ENCODE measurements at places on chromosomes 2 and 18.

DNA sequence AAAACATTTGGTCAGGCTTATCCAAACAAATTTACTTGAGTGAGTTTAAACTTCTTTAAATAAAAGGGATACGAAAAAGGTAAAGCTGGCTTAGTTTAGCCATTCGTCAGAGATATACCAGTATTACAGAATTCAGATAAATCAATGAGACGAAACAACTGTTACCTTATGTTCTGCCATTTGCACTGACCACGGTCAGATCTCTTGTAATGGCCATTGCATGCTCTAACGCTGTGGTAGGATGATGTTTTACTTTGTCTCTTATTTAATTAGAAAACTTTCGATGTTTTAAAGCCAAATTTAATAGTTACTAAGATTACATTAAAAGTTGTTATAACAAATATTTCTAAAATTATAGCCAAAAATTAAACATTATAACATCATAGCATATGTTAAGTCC, 1.5 kb downstream of the C18orf54 start:
- no peak for DNase-seq

DNA sequence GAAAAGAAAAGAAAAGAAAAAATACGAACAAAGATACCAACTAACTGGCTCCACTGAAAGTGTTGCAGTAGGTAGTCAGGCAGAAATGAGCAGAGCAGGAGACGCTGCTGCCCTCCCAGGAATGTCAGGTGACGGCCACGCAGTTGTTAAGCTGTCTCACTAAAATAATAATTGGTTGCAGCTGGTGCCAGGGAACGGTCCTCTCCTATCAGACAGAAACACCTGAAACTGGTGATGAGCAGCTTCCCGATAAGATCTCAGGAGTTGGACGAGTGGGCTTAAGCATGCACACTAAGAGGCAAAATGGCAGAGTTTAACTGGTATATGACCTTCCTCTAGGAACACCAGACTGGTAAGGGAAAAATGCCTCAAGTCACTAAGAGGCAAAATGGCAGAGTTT, 611.1 kb downstream of the ZEB2 start:
- no peak for DNase-seq

GRCh38 chr2:1053786-1054185, 103.1 kb downstream of the SNTG2 start:
- DNase-seq, result no peak

DNA sequence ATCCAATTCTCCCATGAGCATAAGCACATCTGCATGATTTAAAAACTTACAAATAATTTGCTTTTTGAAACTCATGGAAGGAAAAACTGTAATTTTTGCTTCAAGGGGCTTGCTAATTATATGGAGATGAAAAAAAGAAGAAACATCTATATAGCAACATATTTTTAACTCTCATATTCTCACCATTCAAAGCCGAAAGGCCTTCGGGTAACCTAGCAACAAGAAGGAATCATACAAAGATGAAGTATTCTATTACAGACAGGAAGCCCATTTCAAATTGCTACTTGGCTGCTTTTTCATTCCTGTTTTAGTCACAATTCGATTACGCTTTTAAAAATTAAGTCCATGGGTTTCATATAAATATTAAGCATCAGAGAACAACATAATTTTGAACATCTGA, 39.2 kb upstream of the RNU4ATAC start:
- no peak for DNase-seq

DNA sequence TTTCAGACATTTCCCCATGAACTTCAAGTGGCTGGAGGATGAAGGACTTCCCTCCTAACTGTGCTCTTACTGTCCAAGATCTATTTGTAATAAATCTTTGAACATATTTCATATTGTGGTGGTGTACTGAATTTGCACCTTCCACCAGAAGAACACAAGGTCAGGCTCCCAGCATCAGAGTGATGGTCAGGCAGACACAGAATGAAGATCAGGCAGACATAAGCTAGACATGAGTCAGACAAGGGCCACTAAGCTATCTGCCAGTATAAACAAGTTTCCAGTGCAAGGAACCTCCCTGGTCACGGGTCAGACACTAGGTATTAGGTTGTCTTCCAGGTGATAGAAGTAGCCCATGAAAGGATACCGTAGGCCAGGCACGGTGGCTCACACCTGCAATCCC, 20.0 kb downstream of the AQP12B start:
- no peak for DNase-seq

GRCh38 chr2:165804719-165805118, 10.7 kb upstream of the GALNT3 start:
- DNase-seq, result no peak

GRCh38 chr2:119431976-119432850, 559 bp downstream of the TMEM37 start:
- peak; percentile 49 for DNase-seq

DNA sequence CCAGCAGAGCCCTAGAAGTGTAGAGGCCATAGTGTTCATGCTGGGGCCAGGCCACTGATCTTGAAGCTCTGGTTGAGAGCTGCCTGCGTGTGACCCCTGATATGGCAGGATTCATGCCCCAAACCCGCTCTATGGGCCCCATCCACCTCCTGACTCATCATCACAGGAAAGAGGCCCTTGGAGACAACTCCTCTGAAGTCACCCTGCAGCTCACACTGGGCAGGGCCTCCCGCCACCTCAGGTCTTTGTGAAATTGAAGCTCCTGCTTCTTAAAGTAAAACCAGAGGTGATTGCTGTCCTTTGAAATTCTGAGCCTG, 12.0 kb upstream of the TUBB6 start:
- no peak for DNase-seq

GRCh38 chr2:197033222-197033621, 106.7 kb upstream of the PGAP1 start:
- no peak for DNase-seq

DNA sequence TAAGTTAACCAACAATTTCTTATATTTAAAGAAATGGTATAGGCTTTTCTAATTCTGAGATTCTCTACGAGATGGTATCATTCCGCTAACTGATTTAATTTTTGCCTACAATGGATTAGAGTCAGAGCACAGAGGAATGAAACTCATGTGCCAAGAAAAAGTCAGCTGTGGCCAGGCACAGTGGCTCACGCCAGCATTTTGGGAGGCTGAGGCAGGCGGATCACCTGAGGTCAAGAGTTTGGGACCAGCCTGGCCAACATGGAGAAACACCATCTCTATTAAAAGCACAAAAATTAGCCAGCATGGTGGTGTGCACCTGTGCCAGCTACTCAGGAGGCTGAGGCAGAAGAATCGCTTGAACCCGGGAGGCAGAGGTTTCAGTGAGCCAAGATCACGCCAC, 17.0 kb upstream of the TTN start:
- DNase-seq, result no peak

DNA sequence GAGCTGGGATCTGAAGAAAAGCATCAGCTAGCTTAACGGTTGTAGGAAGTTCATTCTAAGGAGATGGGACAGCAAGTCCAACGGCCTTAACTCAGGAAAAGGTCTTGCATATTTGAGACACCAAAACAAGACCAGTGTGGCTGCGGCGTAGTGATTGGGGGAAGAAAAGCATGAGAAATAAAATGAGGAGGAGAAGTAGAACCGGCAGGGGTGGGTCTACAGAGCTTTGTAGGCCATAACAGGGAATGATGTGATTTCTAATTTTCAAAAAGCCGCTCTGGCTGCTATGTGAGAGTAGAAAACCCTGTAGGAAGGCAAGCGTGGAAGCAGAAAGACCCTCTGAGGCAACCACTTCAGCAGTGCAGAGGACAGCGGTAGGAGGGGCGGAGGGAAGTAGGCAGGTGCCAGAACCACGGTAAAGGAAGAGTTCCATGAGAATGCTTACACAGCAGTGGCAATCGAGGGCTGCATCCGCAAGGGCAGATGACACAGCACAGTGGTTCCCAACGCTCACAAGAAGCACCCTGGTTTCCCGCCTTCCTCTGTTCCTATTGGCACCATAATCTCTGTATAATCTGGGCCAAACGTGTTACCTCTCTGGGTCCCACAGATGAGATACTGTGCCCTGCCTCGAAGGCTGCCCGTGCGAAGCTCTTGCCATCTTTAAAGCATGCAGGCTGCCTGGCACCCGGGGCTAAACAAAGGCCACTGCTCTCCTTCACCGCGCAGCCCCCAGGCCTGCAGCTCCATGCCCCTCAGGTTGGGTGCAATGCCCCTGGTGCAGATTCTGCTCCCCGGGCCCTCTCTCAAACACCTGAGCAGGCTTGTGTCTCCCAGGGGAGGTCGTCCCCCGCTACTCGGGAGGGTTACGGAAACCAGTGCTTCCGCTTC, 795 bp downstream of the ANKRD39 start:
- no peak for DNase-seq

DNA sequence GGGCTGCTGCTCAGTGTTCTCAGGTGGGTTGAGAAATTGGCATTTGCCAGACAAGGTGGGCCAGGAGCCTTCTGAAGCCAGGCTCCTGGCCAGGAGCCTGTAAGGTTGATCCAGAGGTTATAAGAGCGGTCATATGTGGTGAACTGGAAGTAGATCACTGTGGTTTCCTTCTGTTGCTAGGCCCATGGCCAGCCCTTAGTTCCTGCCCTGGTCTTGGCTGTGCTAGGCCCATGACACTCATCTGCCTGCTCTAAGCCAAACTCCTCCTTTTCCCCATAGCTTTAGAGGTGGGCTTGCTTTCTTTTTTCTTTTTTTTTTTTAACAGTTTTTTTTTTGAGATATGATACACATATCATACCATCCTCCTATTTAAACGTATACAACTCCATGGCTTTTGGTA, 5.0 kb upstream of the MGAT5 start:
- no peak for DNase-seq

GRCh38 chr2:161417438-161418274, 1.6 kb downstream of the TBR1 start:
- no peak for DNase-seq

- DNase-seq, result no peak
Observed at GRCh38 chr2:7530001-7530400, 612.8 kb downstream of the RNF144A start.

DNA sequence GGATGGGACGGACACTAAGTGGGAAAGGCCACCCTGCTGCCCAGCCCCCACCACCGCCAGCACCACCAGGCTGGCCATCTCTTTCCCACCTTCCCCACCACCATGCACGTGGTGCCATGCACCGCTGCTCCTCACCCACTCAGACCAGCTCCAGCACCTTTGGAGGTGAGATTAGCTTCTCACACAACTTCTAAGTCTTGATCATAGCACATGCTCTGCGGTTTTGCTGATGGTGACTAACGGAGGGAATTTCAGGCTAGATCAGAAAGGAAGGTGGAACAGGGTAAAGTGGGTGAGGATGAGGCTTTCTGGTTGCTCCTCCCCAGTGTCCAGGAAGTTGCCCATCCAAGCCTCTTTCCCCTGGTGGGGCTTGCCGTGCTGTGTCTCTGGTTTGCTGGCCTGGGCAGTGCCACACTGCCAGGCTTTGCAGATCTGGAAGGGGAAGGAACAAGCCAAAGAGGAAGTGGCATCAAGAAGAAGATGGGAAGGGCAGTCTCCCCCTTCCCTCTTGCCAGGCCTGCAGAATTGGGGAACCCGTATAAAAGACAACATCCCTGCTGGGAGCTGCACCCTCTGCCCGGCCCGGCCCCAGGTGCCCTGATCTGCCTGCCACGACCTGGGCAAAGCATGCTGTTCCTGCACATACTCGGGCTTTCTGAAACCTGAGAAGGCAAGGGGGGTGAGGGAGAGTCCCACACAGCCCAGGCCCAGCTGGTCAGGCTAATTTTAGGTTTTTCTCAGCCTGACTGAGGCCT, 44.3 kb upstream of the CAB39 start:
- no peak for DNase-seq

GRCh38 chr2:208266553-208266893, 468 bp downstream of the PIKFYVE start:
- DNase-seq, result no peak

- DNase-seq, result no peak
Observed at GRCh38 chr2:5913711-5914395, 221.7 kb downstream of the SOX11 start.

DNA sequence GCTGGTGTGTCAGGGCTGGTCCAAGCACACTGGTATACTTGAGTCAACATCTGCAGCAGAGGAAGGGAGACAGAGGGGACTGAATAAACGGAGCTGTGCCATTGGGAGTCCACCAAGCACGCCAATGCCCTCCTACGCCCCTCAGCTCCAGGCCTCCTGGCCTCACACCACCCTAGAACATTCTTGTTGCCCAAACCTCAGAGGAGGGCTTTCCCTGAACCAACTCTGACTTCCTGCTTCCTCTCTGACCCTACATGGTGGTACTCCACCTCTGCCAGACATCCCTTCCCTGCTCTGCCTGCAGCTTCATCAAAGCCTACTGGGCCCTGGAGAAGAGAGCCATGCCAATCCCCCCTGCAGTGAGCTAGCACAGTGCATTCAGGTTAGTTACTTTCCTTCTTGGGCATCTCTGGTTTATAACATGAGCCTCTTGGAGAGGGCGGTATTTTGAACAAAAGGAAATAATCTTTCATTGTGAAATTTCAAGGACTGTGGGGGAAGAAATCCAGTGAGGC, 54.4 kb downstream of the ZBTB7C start:
- DNase-seq, result no peak

DNA sequence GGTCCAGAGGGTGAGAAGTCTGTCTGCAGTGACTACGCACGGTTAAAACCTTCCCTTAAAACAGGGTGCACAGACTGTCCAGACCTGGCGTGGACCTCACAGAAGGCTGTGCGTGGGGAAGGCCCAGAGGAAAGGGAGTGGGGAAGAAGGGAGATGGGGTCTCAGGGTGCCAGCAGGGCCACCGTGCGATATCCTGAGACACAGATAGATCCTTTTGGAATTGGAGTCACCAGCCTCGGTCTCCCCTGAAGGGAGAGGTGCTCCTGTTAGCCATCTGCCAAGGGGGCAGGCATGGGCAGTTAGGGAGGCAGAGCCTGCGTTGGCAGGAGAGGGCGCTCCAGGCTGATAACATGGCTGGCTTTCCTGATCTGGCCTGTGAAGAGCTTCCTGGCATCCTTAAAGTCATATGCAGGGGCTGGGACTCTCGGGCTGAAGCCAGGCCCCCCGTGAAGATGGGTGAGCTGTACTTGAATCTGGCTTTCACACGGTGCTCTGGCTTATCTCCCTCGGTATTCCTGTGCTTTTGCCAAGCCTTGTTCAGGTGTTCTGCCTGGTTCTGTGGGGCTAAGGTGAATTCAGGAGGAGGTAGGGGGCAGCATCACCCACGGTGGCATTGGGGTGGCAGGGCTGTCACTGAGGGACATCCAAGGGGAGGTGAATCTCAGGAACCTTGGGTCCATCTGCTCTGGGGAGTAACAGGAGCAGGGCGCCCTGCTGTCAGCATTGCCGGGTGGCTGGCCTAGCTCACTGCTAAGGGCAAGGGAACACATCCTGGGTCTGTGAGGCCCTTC, 107.2 kb upstream of the SMAD2 start:
- DNase-seq, result no peak

DNA sequence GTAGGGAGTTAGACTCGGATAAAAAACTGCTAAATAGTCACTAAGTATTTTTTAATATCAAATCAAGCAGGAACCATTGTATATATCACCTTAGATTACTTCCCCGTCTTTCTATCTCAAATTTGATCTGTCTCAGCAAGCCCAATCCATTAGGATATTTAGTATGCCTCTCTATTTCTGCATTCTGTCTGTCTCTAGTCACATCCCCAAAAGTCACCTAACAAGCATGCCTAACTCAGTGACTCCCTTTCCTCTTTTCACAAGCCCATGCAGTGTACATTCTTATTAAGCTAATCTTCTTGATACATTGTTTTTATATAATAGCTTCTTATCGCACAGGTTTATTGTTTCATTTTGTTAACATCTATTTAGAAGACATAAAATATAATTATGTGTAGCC, 57.8 kb downstream of the PDE1A start:
- DNase-seq, result no peak

GRCh38 chr2:21420553-21421335, 297.0 kb downstream of the TDRD15 start:
- DNase-seq, result no peak

- DNase-seq, result no peak
Observed at GRCh38 chr2:13353083-13353482, 636.3 kb downstream of the TRIB2 start.

- DNase-seq, result no peak
Observed at GRCh38 chr2:240429341-240429871, 6.1 kb upstream of the GPC1 start.

All from AG08396 (cell line).